ENCODE measurements at places on chromosomes 12 and 14.

GRCh38 chr14:101877766-101878165, 86.6 kb upstream of the DYNC1H1 start:
- H3K4me3 ChIP-seq, result no peak overlapping the region
- no peak for DNase-seq

DNA sequence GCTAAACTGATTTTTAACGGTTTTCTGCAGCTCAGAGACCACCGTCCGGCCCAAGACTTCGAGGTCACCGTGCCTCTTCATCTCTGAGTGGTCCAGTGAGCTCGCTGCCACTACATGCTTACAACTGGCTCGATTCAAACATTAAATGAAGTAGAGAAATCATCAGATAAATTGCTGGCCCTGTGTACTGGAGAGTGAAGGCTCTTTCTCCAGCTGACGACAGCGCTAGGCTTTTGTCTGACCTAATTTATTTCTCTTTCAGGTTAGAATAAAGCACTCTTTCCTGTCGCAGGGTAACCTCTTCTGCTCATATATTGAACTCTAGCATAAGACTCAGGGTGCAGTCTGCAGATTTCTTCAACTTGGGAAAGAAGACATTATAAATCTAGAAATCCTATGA, 6.4 kb downstream of the BCL11B start:
- peaks cover 10% of the 10 kb centered on the region for H3K27me3 ChIP-seq
- H3K36me3 ChIP-seq, result no peaks in the 10 kb centered on the region
- H3K4me1 ChIP-seq, result no peaks in the 10 kb centered on the region
- no peak for DNase-seq
- no peak overlapping the region for H3K27ac ChIP-seq
- H3K4me3 ChIP-seq, result no peak overlapping the region

GRCh38 chr14:56112781-56113180, 5.4 kb upstream of the PELI2 start:
- no peak overlapping the region for H3K27ac ChIP-seq
- 0 out of 2 replicates have a peak, but pooled peaks cover 1% of the 10 kb centered on the region for H3K27me3 ChIP-seq
- DNase-seq, result no peak

DNA sequence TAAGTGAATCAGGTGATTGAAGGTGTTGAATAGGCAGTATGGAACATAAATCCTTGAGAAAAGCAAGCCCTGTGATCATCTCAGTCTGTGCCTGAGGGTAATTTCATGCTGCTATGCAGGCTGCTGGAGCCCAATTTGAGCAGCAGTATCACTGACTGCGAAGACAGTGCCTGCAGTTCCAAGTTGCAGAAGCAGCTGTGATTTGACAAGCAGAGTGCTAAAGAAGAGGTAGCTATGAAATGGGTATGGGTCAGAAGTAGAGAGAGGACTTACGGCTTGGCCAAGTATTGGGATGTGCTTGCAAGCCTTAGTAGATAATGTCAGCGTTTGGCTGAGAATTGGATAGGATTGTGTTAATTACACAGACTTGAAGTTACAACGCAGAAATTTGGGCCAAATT, 22.5 kb downstream of the PIK3C2G start:
- no peaks in the 10 kb centered on the region for H3K36me3 ChIP-seq
- H3K27ac ChIP-seq, result no peak overlapping the region
- no peak overlapping the region for H3K4me3 ChIP-seq
- DNase-seq, result no peak
- no peaks in the 10 kb centered on the region for H3K27me3 ChIP-seq
- H3K4me1 ChIP-seq, result no peaks in the 10 kb centered on the region

- H3K4me1 ChIP-seq, result no peaks in the 10 kb centered on the region
- H3K36me3 ChIP-seq, result no peaks in the 10 kb centered on the region
- no peak overlapping the region for H3K4me3 ChIP-seq
- DNase-seq, result no peak
- H3K27me3 ChIP-seq, result no peaks in the 10 kb centered on the region
Measured at GRCh38 chr12:67415473-67415872, 146.3 kb downstream of the CAND1 start.

Measured in GM12878 (cell line).